Tibial artery (tissue), 4 donors: ENCODE measurements at places on chromosomes 5 and 9.

- no peaks in the 10 kb centered on the region for H3K36me3 ChIP-seq
- no peak overlapping the region for H3K4me3 ChIP-seq
- no peak for DNase-seq
- no peaks in the 10 kb centered on the region for H3K27me3 ChIP-seq
- H3K27ac ChIP-seq, result no peak overlapping the region
Observed at GRCh38 chr5:60810438-60811085, 33.5 kb downstream of the ELOVL7 start.

GRCh38 chr9:37174247-37174646 is 53.9 kb downstream of the ZCCHC7 start:
- no peaks in the 10 kb centered on the region for H3K4me1 ChIP-seq
- DNase-seq, result no peak
- H3K4me3 ChIP-seq, result no peak overlapping the region
- H3K27ac ChIP-seq, result no peak overlapping the region
- no peaks in the 10 kb centered on the region for H3K36me3 ChIP-seq
- H3K27me3 ChIP-seq, result no peaks in the 10 kb centered on the region

DNA sequence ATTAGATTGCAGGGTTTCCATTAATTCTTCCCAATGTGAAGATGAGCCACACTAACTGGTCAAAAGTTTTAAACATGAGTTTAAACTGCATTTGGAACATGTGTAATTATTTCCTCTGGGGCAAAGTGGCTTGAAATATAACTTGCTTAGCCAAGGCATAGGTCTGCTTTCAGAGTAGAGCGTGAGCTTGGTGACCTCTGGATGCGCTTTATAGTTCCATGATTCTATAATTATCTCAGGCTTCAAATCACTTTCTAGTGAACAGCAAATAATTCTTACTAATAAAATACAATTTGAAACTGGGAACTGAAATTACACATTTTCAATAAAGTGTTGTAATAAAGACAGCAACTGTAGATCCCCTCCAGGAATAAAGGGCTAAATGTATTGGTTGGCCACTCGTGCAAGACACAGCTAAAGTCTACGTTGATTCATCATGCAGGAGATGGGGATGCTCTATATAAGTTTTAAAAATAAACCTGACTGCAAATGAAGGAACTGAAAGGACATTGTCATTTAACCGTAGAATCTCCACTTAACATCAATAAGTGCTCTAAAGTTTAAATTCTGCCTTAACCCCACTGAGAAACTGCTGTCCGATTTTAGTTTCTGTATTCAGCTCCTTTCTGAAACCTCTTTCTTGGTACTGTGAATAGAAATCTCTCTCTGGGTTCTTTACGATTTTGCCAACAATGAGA is 460.0 kb downstream of the PSAT1 start:
- H3K4me1 ChIP-seq, result no peaks in the 10 kb centered on the region
- no peaks in the 10 kb centered on the region for H3K36me3 ChIP-seq
- H3K4me3 ChIP-seq, result no peak overlapping the region
- no peak overlapping the region for H3K27ac ChIP-seq

DNA sequence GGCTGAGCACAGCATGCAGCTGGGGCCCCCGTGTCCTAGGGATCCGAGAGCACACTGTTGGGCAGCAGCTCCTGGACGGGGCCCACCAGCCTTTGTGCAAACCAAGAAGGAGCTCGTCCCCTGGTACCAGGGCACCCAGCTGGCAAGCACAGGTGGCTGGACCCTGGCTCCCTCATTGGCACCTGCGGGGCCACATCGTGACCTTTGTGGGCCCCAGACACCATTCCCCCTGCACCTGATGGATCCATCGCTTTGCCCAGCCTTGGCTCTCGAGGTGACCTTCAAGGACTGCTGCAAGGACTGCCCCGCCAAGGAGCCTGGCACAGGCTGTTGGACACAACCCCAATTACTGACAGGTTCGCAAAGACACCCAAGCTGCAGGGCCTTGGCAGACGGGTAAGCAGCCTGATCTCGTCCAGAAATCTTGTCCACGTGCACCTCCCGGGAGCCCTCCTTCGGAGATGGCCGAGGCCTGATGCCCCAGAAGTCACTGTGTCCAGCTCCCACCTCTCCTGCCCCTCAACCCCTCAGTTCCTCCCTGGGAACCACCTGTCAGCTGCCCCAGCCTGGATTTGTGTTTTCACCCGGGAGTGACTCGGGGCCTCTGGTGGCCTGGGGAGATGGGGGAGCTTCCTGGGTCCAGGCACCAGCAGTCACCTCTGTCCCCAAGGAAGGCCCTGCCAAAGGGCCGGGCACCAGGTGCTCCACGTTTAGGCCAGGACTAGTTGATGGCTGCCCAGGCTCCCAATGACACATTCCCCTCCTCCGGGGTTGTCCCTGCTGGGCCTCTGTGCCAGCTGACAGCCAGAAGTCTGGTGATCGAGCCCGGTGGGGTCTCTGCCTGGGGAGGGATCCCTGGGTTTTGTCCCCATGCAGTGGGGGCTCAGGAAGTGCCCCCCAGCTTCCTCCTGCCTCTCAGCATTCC is 137.1 kb upstream of the PPP1R26 start:
- no peaks in the 10 kb centered on the region for H3K36me3 ChIP-seq
- no peak overlapping the region for H3K27ac ChIP-seq

DNA sequence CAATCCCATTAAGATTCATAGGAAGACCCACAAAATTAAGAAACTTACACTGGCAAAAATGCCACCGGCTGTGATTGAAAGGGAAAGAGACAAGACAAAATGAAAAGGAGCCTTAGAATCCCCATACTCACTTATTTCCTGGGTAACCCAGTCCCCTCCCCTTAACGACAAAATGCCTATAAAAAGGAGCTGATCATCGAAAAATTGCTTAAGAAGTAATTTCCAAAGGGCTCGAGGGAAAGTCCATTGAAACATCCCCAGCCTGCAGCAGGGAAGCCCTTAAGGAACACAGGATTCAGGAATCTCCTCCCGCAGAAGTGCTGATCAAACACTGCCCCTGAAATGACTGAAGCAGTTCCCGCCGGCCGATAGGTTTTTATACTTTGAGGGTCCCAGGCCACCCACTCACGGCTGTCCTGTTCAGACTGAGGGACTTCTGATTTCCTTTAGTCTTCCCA is 677 bp upstream of the ZNF79 start:
- H3K27me3 ChIP-seq, result no peaks in the 10 kb centered on the region
- H3K27ac ChIP-seq, result peak overlapping the region; percentile 81
- peak overlapping the region; percentile 63 for H3K4me3 ChIP-seq
- DNase-seq, result no peak

- H3K27ac ChIP-seq, result no peak overlapping the region
- no peaks in the 10 kb centered on the region for H3K27me3 ChIP-seq
- no peaks in the 10 kb centered on the region for H3K36me3 ChIP-seq
- DNase-seq, result no peak
- H3K4me3 ChIP-seq, result no peak overlapping the region
- H3K4me1 ChIP-seq, result no peaks in the 10 kb centered on the region
Observed at GRCh38 chr5:172163346-172163745, 24.7 kb downstream of the STK10 start.

- H3K36me3 ChIP-seq, result no peaks in the 10 kb centered on the region
- H3K27me3 ChIP-seq, result no peaks in the 10 kb centered on the region
- H3K4me3 ChIP-seq, result peak within 1 kb of the TSS; percentile 64
- peak; percentile 46 for DNase-seq
Observed at GRCh38 chr9:131276094-131276888, at the start of gene FAM78A. TSS of gene FAM78A (minus strand) at chr9:131276510. CDS start at chr9:131276179, 331 bp downstream.

DNA sequence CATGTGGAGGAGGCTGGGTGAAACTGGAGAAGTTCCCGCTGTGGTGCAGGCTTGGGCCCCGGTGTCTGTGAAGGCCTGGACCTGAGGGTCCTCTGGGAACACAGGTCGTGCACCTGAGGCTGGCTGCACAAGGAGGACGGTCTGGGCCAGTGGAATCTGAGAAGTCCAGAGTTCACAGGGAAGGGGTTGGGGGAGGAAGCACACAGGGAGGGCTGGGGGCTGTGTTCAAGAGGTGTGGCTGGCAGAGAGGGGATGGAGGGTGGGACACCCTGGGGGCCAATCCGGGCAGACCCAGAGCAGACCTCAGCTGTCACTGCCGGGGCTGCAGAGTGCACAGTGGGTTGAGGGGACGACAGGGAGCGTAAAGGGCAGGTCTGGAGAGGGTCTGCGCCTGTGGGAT is 2.6 kb downstream of the SLC9A3 start:
- no peak overlapping the region for H3K27ac ChIP-seq
- H3K27me3 ChIP-seq, result no peaks in the 10 kb centered on the region
- H3K4me1 ChIP-seq, result peaks cover 11% of the 10 kb centered on the region
- DNase-seq, result no peak
- H3K36me3 ChIP-seq, result no peaks in the 10 kb centered on the region

- H3K27me3 ChIP-seq, result no peaks in the 10 kb centered on the region
- H3K4me1 ChIP-seq, result no peaks in the 10 kb centered on the region
- H3K27ac ChIP-seq, result no peak overlapping the region
- no peaks in the 10 kb centered on the region for H3K36me3 ChIP-seq
- no peak for DNase-seq
- H3K4me3 ChIP-seq, result no peak overlapping the region
Observed at GRCh38 chr9:77769246-77769645, 121.1 kb upstream of the GNA14 start.

DNA sequence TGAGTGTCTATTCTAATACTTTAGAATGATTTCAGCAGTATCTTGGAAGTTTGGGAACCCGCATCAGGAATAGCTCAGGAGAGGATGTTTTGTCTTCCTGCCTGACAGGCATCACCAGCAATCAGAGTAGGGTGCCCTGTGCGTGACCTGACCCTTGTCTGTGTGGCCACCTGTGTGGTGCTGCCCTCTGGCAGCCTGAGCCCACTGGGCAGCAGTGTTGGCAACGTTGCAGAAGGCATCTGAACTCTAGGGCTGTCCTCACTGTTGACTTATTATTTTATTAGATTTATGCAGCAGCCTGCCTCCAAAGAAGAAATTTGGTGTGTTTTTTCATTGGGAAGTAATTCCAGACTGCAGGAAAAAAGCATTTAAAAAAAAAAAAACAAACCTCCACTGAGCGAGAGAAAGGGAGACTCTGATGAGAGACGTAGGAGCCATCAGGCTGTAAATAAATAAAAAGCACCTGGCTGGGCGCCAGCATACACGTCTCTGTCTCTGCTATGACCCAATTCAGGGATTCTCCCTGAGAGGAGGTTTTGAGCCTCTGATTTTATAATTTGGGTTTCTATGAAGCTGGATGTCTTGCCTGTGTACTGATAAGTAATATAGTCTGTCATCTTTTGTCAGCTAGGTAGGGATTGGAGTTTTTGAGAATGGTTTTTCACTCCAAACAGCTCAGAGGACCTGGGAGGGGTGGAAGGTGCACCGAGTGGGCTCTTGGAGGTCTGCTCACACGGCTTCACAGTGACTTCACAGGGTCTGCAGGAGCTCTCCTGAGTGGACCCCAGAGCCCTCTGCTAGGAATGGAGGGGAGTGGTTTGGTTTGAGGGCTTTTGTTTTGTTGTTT is 49.0 kb downstream of the FAM78A start:
- no peak for DNase-seq
- H3K4me3 ChIP-seq, result no peak overlapping the region
- no peaks in the 10 kb centered on the region for H3K4me1 ChIP-seq

GRCh38 chr9:24961762-24962161 is 416.1 kb upstream of the IZUMO3 start:
- DNase-seq, result no peak
- H3K36me3 ChIP-seq, result no peaks in the 10 kb centered on the region
- H3K27ac ChIP-seq, result no peak overlapping the region
- H3K4me1 ChIP-seq, result no peaks in the 10 kb centered on the region
- H3K27me3 ChIP-seq, result no peaks in the 10 kb centered on the region
- no peak overlapping the region for H3K4me3 ChIP-seq

DNA sequence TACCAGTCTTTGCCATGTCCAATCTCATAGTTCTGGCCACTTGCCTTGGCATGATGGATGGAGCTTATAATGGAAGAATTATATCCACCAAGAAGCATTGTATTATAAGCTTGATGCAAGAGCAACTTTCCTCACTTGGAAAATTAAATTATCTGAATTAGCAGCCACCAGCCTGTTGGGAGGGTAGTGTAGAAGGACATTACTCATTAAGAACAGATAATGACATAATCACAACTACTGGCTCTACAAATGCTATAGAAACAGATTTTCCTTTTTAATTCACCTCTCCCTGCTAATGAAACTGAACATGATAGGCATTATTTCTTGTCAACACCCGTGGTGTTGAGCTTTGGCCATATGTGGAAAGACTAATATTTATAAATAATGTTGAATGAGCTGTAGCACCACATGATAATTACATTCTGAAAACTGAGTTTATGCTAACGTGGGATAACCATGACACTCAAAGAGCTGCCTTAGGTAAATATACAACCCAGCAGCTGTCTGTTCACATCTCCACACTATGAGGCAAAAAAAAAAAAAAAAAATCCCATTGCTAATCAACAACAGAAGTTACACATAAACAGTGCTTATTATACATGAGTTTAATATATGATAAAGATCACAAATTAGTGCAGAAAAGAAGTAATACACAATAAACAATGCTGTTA is 48.1 kb upstream of the NR4A3 start:
- no peaks in the 10 kb centered on the region for H3K27me3 ChIP-seq
- H3K4me3 ChIP-seq, result no peak overlapping the region
- no peaks in the 10 kb centered on the region for H3K4me1 ChIP-seq
- no peaks in the 10 kb centered on the region for H3K36me3 ChIP-seq
